ENCODE measurements at places on chromosomes 1 and 21.

DNA sequence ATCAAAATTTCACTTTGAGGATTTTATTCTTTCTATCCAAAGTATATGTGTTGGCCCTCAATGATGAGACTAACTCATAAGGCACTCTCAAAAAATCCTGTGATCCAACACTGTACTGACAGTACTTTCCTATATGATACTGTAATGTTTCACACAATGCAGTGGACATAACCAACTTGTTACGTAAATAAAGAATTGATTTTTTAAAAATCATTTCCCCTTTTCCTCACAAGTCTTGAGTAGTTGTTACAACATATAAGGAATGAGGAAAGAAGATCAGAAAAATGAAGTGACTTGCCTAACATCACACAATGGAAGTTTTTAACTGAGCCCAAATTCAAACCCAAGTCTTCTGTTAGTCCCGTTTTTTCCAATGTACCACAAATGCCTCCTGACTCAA lies 17.2 kb downstream of the PTP4A2 start:
- DNase-seq, result no peak

GRCh38 chr21:38247738-38248510 lies 8.9 kb upstream of the KCNJ15 start:
- no peak for DNase-seq

GRCh38 chr1:174135211-174135610 lies 24.1 kb upstream of the RABGAP1L start:
- no peak for DNase-seq

DNA sequence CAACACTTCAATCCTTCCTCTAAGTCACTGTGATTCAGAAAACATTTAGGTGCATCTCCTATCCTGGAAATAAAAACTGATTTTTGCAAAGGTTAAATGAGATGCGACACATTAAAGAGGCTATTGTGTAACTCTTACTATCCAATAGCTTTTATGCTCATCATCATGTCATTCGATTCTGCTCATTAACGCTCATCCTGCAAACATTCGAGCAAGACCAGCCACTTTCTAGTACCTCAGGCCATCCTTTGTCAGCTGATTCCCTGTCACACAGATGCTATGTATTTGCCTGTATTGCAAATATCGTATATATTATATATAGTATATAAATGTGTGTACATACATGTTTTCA lies 131.6 kb downstream of the TLR5 start:
- DNase-seq, result no peak

Measured in T-cell (primary cell).